Cerebellar nuclear complex (tissue), 1 donor: ENCODE measurements at places on chromosomes 3 and 15.

DNA sequence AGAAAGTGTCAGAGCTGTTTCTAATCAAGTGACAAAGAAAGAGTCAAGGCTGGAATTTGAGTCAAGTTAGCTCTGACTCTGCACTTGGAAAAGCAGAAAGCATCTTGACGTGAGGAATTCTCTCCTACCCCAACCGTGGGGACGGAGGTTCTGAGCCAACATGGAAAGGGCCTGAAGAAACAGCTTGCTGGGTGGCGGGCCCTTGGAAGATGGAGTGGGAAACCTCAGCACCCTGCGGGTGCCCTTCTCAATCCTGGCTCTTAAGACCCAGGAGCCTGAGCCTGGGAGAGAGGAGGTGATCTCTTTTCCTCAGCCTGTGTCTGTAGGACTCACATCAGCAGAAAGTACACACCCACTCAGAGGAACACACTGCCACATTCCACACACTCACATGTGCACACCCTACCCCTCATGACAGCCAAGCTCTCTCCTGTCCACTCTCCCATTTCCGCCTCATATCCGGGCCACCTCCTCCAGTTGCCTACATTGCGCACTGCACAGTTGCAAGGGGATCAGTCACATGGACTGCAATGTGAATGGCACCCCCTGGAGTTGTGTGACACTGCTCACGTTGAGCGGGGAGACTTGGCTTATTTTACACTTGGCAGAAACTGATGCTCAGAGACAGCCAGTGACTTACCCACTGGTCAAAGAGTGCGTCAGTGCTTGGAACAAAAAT is 101.5 kb upstream of the SLC6A6 start:
- DNase-seq: no peak

DNA sequence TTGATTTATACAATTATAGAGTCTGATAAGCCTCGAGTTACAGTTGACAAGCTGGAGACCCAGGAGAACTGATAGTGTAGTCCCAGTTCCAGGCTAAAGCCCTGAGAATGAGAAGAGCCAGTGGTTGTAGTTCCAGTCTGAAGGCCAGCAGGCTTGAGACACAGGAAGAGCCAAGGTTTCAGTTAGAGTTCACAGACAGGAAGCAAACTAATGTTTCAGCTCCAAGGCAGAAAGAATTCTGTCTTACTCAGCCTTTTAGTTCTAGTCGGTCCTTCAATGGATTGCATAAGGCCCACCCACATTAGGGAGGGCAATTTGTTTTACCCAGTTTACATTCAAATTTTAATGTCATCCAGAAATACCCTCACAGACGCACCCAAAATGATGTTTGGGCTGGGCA is 102.7 kb downstream of the CDIN1 start:
- DNase-seq: no peak

DNA sequence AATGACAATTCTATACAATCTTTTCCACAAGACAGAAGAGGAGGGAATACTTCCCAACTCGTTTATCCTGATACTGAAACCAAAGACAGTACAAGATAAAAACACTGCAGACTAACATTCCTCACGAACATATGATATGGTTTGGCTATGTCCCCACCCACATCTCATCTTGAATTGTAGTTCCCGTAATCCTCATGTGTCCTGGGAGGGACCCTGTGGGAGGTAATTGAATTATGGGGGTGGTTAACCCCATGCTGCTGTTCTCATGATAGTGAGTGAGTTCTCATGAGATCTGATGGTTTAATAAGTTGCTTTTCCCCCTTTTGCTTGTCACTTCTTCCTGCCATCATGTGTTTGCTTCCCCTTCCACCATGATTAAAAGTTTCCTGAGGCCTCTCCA is 83.9 kb upstream of the PROK2 start:
- DNase-seq: no peak

DNA sequence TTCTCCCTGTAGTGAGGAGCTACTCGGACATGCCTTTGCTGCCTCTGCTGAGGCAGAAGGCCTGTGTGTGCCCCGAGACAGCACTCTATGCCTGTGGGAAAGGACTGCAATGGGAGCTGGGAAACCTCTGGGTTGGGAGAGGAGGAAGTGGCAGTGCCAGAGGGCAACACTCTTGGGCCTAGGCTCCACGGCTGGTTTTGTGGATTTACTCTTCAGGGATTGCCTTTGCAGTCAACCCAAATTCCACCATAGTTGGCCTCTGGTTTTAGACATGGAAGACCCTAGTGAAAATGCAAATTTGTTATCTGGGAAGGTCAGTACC is 46.8 kb downstream of the ITGA11 start:
- no peak for DNase-seq

- DNase-seq: no peak
These were observed 468.7 kb downstream of the CADM2 start for GRCh38 chr3:85427467-85427866.

GRCh38 chr15:75902129-75902557 is 1.5 kb upstream of the FBXO22 start:
- no peak for DNase-seq

DNA sequence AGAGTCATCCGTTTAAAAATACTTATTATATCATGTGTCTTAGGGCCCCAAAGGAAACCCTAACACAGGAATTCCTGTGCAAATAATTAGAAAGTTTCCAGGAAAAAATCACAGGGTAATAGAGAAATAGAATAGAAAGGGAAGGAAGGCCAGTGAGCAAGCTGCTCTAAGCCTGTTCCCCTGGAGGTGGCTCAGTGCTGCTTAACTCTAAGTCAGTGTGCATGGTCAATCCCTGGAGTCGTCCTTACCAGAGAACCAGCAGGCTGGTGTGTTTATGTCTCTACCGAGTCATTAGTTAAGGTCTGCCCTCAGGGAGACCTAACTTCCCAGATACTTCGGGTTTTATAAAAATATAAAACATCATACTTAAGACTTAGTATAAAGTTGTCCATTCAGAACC is 21.0 kb upstream of the MCF2L2 start:
- no peak for DNase-seq

- no peak for DNase-seq
These were observed 61.4 kb downstream of the IL12A start for GRCh38 chr3:160049988-160050387.

DNA sequence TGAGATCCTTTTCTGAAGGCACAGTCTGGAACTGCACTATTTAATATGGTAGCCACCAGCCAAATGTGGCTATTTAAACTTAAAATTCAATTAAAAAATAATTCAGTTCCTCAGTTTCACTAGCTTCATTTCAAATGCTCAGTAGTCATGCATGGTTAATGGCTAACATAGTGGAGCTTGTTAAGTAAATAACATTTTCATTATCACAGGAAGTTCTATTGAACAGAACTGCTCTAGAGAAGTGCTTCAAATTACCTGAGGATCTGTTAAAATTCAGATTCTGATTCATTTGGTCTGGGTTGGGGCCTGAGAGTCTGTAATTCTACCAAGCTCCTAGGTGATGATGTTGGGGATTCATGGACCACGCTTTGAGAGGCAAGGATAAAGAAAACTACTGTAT is 109.6 kb upstream of the THRB start:
- DNase-seq: no peak

- DNase-seq: no peak
These were observed 1028.1 kb downstream of the NTRK3 start for GRCh38 chr15:87228460-87228859.

- no peak for DNase-seq
These were observed 28.9 kb downstream of the CDAN1 start for GRCh38 chr15:42707873-42708544.

DNA sequence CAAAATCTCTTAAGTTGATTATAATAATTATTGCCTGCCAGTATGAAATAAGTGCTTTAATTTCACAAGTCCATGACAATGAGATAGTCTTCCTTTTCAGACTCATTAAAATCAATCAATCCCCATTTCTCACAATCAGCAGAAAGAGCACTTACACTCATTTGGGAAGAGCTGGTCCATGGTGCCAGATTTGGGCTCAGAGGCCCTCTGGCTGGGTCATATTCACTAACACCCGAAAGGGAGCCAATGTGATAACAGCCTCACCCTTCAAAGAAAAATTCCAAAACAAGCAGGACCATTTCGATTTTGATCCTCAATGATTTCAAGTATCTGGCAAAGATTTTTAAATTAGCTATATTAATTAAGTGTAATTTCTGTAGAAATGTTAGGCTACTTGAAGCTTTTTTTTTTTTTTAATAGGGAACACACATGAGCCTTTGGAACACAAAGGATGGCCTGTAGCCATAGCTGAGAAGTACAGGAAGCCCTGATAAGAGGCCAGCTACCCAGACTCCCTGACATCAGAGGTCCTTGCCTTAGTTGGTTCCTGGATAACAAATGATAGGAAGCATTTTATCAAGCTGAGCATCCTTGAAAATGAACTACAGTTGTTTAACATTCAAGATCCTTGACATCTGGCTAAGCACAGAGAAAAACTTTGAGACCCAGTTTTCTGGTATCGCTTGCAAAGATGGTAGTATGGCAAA is 17.1 kb downstream of the MCF2L2 start:
- DNase-seq: no peak

DNA sequence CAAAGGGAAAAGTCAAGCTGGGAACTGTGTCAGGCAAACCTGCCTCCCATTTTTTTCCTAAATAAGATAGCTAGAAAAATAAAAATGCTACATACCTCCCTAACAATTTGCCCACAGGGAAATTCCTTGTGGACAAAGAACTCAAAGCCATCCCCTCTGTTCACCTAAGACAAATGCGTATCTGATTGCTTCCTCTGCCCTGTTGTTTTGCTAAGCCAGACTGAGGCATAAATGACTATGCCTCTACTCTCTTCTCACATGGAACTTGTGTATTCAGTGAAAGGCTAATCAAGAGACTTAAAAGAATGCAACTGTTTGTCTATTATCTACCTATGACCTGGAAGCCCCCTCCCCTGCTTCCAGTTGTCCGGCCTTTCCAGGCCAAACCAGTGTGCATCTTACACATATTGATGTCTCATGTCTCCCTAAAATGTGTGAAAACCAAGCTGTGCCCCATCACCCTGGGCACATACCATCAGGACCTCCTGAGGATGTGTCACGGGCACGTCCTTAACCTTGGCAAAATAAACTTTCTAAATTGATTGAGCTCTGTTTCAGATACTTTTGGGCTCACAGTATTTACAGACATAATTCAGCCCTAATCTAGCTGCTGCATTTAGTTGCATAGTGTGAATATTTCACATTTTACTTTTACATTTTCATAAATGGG is 15.8 kb downstream of the CHD2 start:
- no peak for DNase-seq

DNA sequence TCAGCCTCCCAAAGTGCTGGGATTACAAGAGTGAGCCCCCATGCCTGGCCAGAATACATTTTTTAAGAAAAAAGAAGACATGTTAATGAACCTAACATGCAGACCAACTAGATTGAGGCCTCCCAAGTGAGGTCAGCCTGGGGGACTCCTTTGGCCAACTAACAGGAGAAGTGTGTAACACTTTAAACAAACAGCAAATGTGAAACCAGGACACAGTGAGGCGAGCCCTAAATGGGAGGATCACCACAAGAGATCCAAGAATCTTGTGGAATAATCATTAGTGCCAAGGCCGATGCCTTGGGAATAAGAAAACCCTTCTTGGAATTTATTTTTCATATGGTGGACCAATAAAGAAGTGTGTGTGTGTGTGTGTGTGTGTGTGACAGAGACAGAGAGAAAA is 73.9 kb downstream of the ATP10A start:
- no peak for DNase-seq

- DNase-seq: no peak
These were observed 207.3 kb downstream of the XXYLT1 start for GRCh38 chr3:195063581-195064193.

DNA sequence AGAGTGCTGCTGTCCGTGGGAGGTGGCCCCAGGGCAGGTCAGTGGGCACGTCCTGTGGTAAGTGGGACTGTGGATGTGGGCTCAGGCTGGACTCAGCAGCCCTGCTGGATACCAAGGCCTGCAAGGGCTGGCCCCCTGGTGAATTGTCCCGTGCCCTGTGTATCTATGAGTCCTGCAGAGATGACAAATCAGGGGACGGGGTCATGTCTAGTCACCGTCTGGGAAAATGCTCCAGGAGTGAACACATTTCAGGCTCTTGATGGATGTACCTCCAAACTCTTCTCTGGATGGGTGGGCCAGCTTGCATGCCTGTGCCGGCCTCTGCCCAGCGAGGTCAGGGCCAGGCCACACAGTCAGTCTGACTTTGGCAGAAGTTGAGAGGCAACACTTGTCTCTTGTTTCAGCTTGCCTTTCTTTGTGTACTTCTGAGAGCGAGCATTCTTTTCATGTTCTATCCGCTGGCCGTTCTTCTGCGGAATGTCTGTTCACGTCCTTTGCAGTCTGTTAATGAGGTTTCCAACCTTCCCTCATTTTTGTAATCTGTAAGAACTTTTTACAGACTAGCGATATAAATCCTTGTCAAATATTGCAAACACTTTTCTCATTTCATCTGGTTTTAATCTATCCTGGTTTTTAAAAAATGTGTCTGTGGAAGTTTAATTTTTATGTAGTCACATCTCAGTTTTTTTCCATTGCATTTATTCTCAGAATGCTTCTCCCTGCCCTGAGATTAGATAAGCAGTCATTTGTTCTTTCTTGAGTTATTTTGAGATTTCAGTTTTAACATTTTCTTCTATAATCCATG is 11.4 kb upstream of the STAB1 start:
- DNase-seq: no peak

DNA sequence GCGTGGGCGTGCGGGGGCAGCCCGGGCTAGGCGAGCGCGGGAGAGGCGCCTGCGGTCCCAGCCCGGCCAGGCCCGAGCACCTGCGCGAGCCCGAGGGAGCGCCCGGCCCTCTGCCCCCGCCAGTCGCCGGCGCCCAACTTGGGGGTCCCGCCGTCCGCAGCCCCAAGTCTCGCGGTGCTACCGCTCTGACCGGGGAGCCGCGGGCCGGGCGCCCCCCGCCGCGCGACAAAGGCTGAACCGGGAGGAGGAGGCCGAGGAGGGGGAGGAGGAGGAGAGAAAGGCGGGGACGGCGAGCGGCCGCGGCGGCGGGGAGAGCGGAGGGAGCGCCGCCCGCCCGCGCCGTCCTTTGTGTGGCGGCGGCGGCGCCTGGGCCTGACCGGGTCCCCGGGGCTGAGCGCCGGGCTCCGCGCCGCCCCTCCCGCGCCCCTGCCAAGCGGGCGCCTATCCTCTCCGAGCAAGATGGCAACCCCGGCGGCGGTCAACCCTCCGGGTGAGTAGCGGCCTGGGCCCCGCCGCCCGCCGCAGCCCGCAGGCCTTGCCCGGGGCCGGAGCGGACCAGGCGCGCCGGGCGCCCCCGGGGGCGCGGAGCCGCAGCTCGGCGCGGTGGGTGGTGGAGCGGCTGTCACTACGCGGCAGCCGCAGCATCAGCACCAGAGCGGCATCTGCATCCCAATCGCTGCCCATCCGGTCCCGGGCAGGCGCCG is at the start of gene ARNT2:
Gene ARNT2, plus strand, starts transcription at position 326 of the 704 bp plus-strand sequence. Its CDS starts 134 bp downstream, at position 460.
- no peak for DNase-seq

DNA sequence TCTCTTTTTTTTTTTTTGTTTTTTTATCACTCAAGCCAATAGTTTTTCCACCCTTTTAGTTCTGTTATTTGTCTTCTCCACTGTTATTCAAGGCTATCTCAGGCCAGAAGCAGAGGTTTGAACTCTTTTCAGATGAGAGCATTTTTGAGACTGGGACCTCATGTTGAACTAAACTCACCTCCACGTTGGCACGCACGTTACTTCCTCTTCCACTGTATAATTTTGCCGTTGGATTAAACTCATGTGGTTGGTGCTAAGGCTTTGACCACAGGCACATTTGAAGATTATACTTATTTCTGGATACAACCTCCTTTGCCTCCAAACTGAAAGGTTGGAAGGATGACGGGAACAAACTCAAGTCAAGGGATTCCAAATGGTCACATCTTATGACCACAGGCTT is 501.3 kb upstream of the TPRG1 start:
- DNase-seq: no peak

- no peak for DNase-seq
These were observed 16.8 kb upstream of the LARS2 start for GRCh38 chr3:45371621-45372020.
